ENCODE measurements at places on chromosomes 3 and 15.

DNA sequence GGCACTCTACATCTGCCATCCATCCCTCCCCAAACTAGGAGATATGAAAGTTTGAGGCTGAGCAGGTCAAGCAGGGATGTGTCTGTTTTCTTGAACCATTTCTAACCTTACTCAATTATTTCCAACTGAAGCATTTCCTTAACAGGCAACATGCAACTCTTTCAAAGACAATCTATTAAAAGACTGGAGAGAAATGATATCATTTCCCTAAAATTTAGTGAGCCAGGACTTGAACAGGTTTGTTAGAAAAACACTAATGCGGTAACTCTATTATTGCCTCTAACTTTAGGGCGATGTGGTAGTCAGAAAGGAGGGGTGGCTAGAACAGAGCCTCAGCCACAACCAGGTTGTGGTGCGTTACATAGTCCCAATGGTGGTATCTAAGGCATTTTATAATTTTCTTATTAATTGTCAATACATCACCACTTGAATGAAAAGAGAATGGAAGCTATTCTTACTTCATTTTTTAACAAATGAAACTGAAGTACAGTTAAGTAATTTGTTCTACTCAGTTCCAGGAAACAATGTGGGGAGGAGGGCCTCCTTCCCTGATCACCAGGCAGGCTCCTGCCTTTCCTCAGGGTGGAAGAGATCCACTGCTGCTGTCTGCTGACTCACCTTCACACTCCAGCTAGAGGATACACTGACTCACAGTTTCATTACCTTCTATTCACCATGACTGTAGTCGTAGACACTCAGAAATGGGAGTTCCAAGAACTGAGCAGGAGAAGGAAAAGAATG lies 22.8 kb downstream of the MYO1E start:
- peak; percentile 27 for DNase-seq

- DNase-seq, result no peak
These were observed 87.1 kb downstream of the ANO10 start for GRCh38 chr3:43534675-43535074.

DNA sequence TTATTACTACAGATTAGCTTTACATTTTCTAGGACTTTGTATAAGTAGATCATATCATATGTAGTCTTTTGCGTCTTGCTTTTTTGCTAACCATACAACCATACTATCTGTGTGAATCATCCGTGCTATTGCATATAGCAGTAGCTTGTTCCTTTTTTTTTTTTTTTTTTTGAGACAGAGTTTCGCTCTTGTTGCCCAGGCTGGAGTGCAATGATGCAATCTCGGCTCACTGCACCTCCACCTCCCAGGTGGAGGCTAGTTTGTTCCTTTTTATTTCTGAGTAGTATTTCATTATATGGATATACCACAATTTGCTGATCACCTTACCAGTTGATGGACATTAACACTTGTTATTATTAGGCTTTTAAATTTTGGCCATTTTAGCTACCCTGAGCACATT lies 54.5 kb upstream of the TBL1XR1 start:
- no peak for DNase-seq

- no peak for DNase-seq
These were observed 73.9 kb downstream of the MAGI1 start for GRCh38 chr3:65964838-65965237.

- DNase-seq, result peak; percentile 69
These were observed 27.6 kb downstream of the RFT1 start for GRCh38 chr3:53102601-53103147.

DNA sequence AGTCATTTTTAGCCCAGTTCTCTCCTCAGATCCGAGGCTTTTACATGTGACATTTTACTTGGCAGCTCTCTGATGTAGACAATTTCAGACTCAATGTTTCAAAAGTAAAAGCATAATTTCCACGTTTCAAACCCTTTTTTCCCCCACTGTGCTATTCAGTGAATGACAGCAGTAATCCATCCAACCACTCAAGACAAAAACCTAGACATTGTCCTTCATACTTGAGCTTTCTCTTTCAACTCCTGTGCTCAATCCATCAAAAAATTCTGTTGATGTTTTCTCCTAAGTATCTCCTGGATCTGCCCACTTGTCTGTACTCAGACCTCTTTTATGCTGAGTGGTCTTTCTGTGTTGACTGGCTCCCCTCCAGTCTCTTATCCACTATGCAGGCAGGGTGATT lies 214.7 kb downstream of the CHL1 start:
- no peak for DNase-seq

- DNase-seq, result peak; percentile 24
These were observed 15.9 kb upstream of the ACAD9 start for GRCh38 chr3:128863560-128863959.

DNA sequence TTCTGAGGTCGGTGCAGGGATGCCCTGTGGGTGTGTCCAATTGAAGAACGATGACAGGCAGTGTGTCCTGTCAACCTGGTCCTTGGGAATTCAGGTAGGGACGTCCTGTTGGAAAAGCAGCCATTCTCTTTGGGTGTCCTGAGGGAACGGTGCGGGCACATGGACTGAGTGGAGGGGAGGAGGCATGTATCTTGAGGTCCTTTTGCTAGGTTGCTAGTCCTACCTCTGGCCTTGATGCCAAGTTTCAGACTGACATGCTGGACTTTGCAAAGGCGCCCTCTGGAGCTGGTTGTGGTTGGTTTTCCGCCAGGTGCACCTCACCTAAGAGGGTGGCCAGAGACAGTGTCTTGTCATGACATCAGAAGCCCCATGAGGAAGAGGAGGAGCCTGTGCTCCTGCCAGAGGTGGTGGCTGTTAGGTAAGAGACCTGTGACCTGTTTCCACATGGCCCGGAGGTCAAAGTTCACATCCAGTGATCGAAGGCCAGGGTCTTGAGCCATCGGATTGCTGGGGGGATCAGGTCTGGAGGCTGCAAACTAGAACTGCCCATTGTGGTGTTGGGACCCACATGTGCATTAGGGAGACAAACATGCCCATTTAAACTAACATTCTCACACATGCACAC lies 106.3 kb downstream of the SNRPN start:
- DNase-seq, result peak; percentile 9

GRCh38 chr3:5727743-5728484 lies 540.4 kb downstream of the EDEM1 start:
- DNase-seq, result no peak

DNA sequence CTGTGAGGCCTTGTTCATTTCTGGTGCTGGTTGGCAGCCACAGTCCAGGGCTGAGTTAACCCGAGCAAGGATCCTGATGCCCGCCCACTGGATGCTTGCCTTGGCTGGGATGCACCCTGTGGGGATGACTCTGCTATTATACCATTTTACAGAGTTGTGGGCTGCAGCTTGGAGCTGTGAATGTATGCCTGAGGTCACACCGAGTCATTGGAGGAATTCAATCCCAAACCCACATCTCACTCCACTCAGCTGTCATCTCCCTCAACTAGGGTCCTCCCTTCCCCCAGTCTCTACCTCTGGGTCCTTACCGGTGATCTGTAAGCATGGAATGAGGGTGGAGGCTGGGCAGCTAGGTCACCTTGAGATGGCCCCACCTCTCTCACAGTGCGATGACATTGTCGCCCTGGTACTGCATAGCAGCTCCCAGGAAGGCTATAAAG lies 22.1 kb downstream of the MAPKAPK3 start:
- no peak for DNase-seq

DNA sequence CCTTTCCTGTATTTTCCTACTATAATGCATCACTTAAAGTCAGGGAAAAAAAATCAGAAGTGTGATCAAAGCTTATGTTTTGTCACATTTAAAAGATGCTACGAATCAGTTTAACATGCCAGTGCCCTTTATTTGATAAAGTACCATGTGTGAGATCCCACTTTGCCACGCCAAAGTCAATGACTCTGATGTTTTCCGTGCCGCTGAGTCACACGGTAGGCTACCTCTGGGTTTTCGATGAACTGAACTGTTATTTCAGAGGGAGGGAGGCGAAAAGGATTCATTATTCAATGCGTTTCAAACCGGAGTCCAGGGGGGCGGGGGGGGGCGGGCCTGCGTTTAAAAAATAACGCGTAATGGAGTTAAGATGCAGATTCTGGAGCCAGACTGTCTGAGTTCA lies 203.0 kb downstream of the ABHD5 start:
- DNase-seq, result no peak

GRCh38 chr15:82881747-82882146 lies 70.8 kb downstream of the HOMER2 start:
- no peak for DNase-seq

DNA sequence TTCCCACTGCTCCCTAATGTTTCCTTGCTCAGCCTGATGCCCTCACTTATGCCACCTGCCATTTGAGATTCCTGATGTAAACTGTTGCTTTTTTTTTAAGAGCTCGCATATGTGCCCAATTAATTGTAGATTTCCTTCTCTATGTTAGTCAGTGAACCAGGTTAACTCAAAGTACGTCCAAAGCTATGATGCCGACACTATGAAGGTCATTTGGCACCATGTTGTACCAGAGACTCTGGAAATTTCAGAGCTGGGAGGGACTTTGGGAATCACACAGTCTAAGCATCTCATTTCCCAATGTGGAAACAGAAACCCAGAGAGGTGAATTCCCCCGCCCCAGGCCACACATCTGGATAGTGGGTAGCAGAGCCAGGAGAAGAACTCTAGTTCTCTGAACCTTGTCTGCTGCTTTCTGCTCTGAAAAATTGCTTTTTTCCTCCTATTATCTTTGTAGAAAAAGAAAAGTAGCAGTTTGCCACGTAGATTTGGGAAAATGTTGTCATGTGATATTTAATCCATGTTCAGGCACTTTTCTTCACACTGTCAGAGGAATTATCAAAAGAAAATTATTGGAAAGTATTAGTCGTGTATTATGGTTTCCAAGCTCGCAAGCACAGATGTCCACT lies 38.5 kb upstream of the TNFAIP8L3 start:
- no peak for DNase-seq

GRCh38 chr3:129627350-129628168 lies 21.1 kb upstream of the PLXND1 start:
- peak; percentile 73 for DNase-seq

- DNase-seq, result no peak
These were observed 147.5 kb upstream of the SYNPR start for GRCh38 chr3:63130625-63131024.

DNA sequence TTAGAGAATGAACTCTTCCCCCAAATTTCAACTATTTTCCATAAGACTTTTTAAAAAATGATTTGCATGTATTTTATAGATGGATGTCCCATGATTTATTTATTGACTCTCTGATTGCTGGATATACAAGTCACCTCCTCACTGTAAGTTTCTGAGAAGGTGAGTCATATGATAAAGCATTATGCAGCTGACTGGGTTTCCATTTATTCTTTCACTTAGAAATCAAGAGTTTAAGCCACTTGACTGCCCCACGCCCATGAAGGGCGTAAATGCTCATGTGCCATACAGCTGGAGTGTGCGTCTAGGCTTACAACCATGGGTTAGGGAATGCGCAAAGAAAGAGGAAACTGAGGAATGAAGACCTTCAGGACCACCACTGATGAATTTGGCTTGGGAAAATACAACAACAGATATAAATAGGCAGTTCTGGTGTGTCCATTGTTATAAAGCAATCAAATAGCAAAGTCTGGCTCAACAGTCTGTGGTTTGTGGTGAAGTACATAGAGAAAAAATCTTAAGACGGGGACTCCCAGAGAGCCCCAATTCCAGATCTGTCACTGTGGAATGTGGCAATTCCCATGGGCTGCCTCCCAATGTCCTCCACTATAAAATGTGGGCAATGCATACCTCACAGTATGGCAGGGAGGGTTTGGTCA lies 20.3 kb downstream of the SLCO2A1 start:
- no peak for DNase-seq

DNA sequence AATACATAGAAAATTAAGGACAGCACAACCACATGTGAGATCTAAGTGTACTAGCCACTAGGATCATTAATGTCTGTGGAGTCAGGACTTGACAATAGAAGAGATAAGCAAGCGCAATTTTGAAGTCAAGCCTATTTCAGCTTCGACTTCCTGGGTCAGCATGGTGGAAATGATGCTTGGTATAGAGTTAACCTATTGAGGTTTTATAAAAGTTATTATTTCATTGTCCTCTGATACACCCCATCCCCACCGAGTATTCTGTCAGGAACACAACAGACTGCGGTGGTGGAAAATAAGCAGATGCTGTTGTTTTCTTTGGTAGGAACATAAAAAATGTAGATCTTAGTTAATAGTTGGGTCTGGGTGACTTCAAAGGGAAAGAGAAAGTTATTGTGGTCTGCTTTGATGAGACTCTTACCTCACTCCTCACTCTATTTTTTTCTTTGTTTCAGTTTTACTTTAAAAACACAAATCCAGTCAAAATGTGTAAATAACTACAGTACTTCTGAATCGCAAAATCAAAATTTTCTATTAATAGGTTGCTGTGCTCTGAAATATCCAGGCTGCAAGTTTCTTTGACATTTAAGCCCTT lies 82.1 kb downstream of the IL5RA start:
- no peak for DNase-seq

- no peak for DNase-seq
These were observed 6.2 kb downstream of the RPL22L1 start for GRCh38 chr3:170863816-170864215.

- peak; percentile 80 for DNase-seq
These were observed 1.1 kb downstream of the CELSR3 start for GRCh38 chr3:48661501-48662144.

DNA sequence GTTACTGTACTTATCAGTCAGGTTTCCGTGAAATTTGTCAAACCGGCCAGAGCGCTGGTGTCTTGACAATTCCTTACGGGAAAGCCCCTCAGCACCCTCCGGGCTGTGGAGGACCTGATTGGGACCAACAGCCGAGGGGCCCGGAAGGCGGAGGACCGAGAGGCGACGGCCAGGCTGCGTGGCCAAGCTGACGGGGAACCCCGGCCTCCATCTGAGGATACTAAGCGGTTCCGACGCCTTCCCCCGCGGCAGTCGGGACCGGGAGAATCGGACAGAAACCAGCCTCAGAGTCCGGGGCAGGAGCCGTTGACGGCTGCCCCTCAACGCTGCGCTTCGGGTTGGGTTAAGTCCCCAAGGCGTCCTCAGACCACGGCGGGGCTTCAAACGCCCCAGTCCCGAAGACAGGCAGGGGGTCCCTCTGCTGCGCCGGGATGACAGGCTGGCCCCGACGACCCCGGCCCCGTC lies 499 bp downstream of the ALDH1A2 start:
- no peak for DNase-seq

DNA sequence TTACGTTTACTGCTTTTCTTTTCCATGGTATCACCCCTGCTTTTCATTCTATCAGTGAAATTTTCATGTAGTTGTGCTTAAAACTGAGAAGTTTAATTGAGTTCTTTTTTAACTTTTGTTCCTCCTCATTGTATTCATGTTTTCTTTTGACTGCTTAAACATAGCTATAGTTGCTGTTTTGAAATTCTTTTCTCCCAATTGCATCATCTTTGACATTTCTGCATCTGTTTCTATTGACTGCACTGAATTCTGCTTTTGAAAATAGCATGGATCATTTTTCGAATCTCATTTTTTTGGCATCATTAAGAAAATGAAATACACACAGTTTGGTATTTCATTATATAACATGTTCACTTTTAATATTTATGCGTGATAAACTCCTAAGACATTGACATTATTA lies 694.9 kb downstream of the MECOM start:
- DNase-seq, result no peak

GRCh38 chr15:70098153-70098460 lies 390 bp upstream of the TLE3 start:
- DNase-seq, result no peak
